ENCODE measurements at places on chromosomes 1 and 21.

GRCh38 chr1:106523497-106523896, 533.0 kb upstream of the PRMT6 start:
- DNase-seq, result no peak

DNA sequence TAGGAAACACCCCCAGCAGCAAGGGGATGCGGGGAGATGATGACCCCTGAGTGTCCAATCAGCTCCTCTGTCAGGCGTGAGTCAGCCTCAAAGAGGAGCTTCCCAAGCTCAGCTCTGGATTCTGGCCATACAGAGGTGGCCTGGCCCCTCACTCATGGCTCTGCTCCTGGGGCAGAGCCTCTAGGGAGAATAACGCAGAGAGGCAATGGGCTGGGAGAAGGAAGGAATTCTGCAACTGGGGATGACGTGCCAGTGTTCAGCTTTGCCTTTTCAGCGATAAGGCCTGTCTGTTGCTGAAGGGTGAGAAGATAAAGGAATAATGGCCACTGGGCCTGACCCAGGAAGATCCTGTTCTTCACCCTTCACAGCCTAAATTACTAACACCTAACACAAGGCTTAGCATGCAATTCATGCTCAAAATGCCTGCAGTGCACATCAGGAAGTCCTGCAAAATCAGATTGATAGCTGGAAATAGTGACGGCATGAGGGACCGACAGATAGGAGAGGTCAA, 92.2 kb downstream of the TBX19 start:
- DNase-seq, result no peak

DNA sequence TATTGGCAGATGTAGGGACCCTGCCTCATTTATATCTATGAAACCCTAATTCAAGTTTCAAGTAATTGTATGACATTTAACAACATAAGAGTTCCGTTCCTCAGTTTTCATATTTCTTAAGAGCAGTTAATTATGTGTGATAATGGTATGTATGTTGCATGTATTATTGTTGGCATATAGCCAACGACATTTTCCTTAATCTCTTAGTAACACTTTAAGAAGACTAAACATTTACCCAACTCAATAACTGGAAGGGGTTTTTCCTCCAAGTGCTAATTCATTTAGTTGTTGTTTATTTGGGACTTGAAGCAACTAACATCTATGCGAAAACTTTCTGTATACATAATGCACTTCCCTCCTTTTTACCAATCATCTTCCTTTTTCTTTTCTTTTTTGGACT, 1.5 kb upstream of the RALGPS2 start:
- DNase-seq, result no peak

DNA sequence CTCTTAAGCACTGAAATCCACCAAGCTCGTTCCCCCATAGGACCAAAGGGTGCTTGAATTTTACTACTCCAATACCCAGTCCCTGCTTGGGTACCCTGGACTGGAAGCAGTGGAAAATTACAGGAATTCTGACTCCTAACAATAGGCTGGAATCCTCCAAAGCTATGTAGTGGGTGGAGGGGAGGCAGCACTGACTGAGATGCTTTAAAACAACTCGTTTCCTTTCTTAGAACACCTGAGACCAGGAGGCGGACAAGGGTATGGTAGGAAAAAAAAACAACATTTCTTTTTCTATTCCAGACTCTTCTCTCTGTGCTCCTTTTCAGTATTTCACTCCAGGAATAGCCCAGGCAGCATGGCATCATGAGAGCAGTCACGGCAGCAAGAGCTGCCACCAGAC, 2.3 kb downstream of the PEF1 start:
- no peak for DNase-seq

DNA sequence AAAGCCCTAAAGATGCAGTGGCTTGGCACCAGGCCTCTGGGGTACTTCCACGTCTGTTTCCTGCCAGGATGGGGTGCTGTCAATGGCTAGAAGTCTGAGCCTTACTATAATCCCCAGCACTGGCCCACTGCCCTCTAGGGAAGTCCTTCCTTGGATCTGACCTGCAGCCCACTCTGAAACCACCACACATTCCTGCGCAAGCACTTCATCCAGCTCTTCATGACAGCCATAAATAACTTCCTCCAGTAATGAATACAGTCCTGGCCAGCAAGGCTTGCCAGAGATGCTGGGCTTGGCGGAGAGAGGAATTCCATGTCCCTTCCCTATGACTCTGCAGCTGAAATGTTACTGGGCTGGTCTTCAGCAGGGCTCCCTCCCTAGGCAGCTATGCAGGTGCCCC, 32.6 kb downstream of the ALPL start:
- no peak for DNase-seq

- no peak for DNase-seq
Observed at GRCh38 chr1:212218911-212219310, 66.3 kb upstream of the PPP2R5A start.

DNA sequence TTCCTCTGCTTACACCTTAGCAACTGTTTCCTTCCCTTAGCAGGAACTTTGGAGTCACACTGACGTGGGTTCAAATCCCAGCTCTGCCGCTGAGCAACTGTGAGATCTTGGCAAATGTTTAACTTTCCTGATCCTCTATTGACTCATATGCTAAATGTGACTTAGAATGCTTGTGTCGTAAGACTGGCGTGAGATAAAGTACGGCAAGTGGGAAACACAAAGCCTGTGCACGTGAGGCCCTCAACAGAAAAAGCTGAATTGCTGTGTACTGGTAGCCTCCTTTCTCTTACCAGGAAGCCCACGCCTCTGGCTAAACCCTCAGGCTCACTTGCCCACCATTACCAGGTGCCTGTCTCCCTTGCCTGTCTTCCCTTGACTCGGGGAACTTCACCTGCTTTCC, 135.4 kb upstream of the TNR start:
- no peak for DNase-seq

- DNase-seq, result no peak
Observed at GRCh38 chr1:102500758-102501157, 504.0 kb upstream of the OLFM3 start.

GRCh38 chr21:33430858-33431257, 27.6 kb downstream of the IFNGR2 start:
- no peak for DNase-seq

- DNase-seq, result no peak
Observed at GRCh38 chr1:161094481-161094880, 3.7 kb upstream of the KLHDC9 start.

- no peak for DNase-seq
Observed at GRCh38 chr1:182762536-182762935, 27.0 kb upstream of the NPL start.

- DNase-seq, result peak; percentile 25
Observed at GRCh38 chr1:84936116-84936810, 43.3 kb upstream of the LPAR3 start.
